Fibroblast of skin of abdomen (primary cell): ENCODE measurements at places on chromosomes 1 and 21.

GRCh38 chr21:44771896-44772525 is 29.6 kb downstream of the UBE2G2 start:
- DNase-seq: no peak

DNA sequence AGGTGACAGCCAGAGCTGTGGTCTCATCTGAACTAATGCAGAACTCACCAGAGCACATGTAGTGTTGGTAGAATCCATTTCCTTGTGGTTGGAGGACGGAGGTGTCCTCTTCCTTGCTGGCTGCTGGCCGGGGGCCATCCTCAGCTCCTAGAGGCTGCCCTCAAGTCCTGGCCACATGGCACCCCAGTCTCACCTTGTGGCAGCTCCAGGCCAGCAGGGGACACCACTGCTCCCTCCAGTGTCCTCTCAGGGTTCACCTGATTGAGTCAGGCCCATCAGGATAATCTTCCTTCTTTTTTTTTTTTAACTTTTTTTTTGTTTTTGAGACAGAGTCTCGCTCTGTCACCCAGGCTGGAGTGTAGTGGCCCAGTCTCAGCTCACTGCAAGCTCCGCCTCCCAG is 2.9 kb downstream of the KCNE1 start:
- no peak for DNase-seq

- no peak for DNase-seq
These were observed 323.8 kb upstream of the ST6GALNAC5 start for GRCh38 chr1:76543495-76543894.

- DNase-seq: peak; percentile 18
These were observed 45.3 kb downstream of the ZSCAN20 start for GRCh38 chr1:33517596-33518250.

DNA sequence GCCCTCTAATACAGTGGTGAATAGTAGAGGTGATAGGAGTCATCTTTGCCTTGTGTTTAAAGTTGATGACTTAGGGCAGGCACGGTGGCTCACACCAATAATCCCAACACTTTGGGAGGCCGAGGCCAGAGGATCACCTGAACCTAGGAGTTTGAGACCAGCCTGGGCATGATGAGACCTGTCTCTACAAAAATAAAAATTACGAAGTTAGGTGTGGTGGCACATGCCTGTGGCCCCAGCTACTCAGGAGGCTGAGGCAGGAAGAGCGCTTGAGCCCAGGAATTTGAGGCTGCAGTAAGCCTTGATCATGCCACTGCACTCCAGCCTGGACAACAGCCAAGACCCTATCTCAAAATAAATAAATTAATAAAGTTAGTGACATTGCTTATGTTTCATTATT is 26.6 kb downstream of the CAPZA1 start:
- no peak for DNase-seq

- no peak for DNase-seq
These were observed 119.3 kb downstream of the SYT2 start for GRCh38 chr1:202590975-202591411.

DNA sequence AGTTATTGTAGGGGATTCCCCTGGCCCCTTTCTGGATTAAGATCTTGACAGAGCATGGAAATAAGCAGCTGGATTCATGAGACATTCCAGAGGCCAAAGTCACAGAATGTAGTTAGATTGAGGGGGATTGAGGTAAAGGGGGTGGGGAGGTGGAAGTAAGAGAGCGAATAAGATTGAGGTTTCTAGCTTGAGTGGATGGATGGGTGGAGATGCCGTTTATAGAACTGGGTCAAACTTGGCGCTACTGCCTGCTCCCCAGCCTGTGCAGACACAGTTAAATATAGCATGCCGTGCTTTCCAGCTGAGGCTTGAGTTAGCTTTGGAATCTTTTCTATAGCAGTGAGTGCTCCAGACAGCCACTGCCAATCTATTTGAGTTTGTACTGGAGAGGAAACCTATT is 85.7 kb downstream of the DYRK1A start:
- DNase-seq: peak; percentile 95

DNA sequence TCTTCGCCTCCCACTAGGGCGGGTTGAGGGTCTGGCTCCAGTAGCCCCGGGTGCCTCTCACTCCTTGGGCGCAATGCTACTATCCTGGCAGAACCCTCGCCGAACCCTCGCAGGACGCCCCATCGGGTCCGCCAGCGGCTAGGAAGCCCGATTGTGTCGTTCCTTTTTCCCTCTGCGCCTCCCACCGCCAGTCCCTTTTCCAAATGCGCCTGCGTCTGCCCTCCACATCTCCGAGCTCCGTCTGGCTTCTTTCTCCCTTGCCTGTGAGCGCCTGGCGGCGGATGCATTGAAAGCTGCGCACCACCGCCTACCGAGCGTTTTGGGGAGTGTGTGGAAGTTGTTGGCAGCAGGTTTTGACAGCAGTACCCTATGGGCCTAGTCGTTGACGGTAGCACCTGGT is 1.0 kb upstream of the DIRAS3 start:
- DNase-seq: peak; percentile 81

- DNase-seq: no peak
These were observed 5.9 kb downstream of the MYCBP start for GRCh38 chr1:38867208-38867607.

DNA sequence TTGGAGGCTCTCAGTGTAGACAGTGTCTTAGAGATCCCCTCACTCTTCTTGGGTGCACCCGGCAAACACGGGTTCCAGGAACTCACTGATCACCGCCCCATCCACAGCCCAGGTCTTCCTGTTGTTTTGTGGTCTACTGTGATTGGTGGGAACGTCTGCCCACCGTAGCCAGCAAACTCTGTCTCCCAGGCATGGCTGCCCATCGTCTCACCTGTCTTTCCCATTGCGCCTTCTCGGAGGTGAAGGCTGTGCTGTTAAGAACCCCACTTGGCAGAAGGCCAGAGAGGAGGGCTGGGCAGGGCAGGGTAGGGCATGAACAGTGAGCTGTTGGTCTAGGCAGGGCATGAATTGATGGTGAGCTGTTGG is 14.1 kb upstream of the KCNA2 start:
- no peak for DNase-seq

- no peak for DNase-seq
These were observed 77.3 kb downstream of the SIK1 start for GRCh38 chr21:43349644-43350043.

GRCh38 chr1:78088015-78088414 is 42.2 kb downstream of the GIPC2 start:
- DNase-seq: no peak

DNA sequence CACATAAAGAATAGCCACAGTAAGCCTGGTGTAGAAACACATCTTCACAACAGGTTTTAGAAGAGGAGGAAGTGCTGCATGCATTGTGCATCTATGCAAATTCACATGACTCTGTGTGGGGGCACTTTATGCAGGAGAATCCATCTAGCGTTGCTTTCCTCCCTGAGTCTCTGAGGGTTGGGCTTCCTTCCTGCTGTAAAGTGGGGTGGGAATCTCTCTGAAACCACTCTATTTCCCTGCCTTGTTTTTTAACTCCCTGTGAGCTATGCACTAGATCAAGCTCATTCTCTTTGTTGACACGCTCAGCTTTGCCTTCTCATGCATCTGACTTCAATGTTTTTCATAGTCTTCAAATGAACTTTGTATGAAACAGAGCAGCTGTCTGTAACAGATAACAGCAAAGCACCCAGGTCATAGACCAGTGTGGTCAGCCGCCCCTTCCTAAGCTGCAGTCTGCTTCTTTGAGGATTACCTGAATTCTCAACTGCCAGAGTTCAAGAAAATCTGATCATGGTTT is 102.7 kb upstream of the DPH5 start:
- no peak for DNase-seq

DNA sequence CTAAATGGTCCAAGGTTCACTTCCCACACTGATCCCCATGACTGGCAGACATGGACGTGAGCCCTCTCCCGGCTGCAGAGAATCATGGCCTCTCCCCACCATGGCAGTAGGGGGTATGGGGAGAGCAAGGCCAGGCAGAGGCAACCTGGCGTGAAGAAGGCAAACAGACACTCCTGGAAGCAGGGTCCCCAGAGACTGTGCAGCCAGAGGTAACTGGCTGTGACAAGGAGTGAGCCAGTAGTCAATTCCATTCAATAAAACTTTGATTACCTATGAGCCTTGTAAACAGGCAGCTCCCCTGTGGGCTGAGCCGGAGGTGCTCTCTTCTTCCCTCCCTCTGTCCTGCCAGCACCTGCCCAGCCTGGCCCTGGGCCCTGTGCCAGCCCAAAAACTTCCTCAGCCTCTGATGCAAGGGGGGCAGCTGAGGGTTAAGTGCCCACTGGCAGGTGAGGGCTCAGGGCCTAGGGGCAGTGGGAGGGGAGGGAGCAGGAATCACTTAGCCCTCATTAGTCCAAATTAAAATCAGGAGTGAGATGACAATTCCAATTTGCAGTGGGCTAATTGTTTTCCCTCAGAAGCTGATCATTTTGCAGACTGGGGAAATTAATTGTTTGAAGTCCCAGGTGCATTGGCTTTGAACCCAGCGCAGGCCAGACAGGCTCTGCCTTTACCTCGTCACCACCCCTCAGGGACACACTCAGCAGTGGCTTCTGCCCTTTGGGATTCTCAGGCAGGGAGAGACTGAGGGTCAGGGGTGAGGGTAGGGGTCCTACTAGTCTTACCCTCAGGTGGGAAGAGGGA is 35.6 kb downstream of the LRRN2 start:
- DNase-seq: no peak

DNA sequence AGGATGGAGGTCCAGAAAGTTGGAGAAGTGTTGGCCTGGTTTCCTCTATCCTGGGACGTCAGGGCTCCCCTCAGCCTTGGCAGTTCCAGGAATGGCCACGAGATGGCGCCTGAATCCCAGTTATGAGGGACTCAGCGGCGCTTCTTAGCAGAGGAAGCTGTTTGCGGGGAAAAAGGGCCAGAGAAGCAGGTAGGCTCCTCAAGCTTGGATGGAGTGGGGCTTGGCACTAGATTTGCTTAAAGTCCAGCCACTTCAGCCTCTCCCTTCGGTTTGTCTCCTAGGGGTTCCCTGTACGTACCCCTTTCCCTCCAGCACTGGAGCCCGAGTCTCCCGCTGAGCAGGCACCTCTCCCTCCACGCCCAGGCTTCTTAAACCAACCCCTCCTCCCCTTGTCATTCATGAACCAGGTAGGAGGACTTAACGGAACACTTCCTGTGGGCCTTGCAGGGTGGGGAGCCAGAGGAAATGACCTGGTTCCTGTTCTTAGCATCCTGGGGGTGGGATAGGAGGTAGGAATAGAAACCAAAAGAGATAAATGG is 32.0 kb upstream of the TENT5B start:
- peak; percentile 72 for DNase-seq

DNA sequence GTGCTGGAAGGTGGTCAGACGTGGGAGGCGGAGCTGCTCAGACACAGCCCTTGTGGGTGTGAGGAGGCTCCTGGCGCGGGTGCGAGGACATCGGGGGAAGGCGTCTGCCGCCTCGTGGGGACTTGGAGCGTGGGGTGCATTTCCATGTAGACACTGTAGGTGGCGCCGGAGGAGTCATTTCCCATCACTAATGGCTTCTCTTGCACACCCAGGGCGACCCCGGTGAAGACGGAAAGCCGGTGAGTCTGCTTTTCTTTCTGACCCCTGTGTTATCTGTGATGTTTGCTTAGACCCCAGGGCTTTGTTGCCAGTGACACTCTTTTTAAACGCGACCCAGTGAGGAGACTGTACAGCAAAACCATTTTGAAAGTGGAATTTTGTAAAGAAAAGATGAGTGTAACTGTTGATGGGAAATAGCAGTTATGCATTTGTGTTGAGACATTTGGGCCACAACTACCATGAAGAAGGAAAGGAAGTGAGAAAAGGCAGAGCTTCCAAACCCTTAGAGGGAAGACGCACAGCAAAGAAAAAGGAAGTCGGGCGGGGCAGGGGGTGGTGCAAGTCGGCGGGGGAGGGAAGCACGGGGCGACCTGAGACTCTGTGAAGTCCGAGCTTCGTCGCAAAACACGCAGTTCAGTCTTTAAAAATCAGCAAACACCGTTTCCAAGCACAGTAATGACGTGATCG is 64.0 kb downstream of the SLC19A1 start:
- DNase-seq: peak; percentile 69

GRCh38 chr1:193031431-193031830 is 27.7 kb downstream of the UCHL5 start:
- DNase-seq: peak; percentile 16

DNA sequence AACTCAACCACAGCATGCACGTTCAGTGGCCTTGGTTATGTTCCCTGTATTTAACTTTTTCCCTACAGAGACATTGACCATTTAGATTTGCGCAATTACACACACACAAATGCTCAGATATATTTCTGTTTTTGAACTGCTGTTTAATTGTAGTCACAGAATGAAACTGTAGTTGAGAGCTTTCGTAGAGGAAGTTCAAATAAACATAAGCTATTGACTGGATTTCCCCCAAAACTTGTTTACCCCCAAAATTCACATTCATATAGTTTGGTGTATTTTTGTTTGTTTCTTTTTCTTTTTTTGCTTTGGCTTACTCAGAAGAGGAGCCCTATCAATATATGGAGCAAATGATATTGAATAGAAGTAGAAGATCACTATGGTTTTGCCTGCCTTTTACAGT is 921.0 kb downstream of the ADGRL2 start:
- DNase-seq: no peak

- DNase-seq: no peak
These were observed 362.8 kb downstream of the GPATCH2 start for GRCh38 chr1:217268058-217268457.

DNA sequence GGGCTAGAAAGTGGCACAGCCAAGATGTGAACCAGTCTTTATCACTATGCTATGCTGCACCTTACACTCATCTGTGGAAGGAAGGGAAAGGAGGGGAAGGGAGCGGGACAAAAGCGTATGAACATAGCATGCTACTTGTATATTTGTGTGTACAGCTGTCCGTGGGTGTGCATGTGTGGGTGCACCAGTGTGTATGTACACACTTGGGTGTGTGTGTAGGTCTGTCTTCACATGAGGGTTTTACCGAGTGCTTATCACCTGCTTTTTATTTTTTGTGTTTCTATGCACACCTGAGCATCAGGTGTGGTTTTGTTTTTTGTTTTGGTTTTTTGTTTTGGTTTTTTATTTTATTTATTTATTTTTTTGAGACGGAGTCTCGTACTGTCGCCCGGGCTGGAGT is 255.7 kb downstream of the RRAGC start:
- DNase-seq: no peak

DNA sequence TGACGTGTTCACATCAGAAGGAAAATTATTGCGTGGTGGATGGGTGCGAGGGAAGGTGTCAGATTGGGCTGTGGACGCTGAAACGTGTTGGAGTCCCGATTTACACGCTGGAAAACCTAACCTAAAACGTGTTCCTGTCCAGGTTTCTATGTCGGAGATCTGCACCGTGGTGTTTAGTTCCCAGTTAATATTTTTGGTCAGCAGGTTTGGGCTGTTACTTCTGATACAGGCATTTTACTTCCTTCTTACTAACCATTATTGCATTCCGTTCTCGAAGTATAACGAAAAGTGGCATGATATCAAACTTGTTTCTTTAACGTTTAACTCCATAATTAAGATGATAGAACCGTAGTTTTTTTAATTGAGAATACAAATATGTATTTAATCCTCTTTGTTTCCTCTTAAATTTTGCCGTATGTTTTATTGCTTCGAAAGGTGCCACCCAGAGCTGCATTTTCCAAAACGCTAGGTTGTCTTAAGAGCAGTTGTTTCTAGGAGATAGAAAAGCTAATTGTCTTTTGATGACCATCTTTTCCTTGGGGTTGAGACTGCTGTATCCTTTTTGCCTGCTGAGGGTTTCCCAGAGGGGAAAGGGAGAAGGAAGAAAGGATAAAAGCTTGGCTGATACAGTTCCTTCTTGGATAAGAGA is 1.3 kb downstream of the ADARB1 start:
- DNase-seq: no peak

GRCh38 chr1:231178970-231179369 is 17.1 kb downstream of the TRIM67 start:
- DNase-seq: no peak

- no peak for DNase-seq
These were observed 154.6 kb downstream of the PBX1 start for GRCh38 chr1:164713456-164714207.
